ENCODE measurements at places on chromosomes 4 and X. TPM values are rescaled to one million over a fixed set of nuclear protein-coding genes. Genes with fewer than 3 reads are reported as not detected.

Gene KCNE5
- 0.13 TPM for total RNA-seq

Gene PLXNB3
- total RNA-seq: 14.3 TPM

Gene SYAP1
- 23.4 TPM for total RNA-seq

Gene TEX11
- not detected for total RNA-seq

DNA sequence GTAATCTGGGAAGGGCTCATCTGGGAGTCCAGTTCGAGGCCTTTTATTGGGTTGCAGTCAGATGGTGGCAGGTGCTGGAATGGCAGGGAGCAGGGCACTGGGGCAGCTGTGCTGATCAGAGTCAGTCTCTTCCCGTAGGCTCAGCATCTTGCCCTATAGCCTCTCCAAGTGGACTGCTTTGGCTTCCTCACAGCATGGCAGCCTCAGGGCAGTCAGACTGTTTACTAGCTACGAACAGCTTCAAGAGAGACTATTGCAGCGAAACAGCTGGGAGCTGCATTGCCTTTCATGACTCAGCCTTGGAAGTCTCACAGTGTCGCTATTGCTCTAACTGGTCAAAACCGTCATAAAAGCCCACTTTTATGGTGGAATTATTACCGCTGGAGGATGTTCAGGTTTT is 26.8 kb upstream of the DUSP21 start:
- no peak for DNase-seq

DNA sequence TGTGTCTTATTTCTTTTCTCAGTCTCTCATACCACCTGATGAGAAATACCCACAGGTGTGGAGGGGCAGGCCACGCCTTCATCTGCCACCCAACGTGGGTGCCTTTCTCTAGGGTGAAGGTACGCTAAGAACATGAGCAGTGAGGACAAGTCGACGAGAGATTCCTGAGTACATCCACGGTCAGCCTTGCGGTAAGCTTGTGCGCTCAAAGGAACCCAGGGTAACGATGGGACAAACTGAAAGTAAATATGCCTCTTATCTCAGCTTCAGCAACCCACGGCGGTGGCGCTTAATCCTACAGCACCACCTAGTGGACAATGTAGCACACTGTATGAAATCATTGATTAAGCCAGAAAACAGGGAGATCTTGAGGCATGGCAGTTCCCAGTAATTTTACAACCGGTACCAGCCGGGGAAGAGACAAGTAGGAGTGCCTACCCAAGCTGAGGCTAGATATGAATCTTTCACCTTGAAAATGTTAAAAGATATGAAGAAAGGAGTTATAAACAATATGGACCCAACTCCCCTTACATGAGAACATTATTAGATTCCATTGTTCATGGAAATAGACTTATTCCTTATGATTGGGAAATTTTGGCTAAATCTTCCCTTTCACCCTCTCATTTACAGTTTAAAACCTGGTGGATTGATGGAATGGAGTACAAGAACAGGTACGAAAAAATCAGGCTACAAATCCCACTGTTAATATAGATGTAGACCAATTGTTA is 63.0 kb downstream of the ZNF732 start:
- peak; percentile 18 for DNase-seq

GRCh38 chrX:18534949-18535348 is 109.5 kb downstream of the CDKL5 start:
- DNase-seq: no peak

DNA sequence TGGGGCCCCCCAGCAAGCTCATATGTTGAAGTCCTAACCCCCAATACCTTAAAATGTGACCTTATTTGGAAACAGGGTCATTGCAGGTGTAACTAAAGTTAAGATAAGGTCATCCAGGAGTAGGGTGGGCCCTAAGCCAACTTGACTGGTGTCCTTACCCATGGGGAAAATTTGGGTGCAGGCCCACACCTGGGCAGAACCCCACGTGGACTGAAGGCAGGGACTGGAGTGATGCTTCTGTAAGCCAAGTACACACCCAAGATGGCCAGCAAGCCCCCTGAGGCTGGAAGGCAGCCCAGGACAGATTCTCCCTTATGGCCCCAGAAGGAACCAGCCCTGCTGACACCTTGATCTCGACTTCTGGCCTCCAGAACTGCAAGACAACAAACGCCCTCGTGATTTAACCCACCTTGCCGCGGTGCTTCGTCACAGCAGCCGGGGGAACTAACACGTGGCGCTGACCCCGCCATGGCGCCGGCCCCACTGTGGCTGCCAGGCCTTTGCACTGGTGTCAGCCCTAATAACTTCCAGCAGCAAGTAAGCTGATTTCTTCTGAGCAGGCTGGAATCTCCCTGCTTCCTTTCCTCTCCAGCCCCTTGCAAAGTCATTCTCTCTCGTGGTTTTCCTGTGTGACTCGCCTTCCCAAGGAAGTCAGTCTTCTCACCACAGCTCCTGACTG is 23.2 kb upstream of the MXD4 start:
- no peak for DNase-seq

DNA sequence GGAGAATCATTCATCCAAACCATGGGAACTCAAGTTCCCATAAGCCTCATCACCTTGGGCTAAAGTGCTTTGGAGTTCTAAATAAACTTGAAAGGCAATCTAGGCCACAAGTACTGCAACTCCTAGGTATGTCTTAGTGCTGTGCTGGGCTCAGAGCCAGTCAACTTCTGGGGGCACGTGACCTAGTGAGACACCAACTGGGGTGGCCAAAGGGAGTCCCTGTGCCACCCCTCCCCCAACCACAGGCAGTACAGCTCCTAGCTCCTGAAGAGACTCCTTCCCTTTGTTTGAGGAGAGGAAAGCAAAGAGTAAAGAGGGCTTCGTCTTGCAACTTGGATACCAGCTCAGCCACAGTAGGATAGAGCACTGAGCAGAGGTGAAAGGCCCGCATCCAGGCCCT is 154.2 kb upstream of the IL1RAPL2 start:
- no peak for DNase-seq

DNA sequence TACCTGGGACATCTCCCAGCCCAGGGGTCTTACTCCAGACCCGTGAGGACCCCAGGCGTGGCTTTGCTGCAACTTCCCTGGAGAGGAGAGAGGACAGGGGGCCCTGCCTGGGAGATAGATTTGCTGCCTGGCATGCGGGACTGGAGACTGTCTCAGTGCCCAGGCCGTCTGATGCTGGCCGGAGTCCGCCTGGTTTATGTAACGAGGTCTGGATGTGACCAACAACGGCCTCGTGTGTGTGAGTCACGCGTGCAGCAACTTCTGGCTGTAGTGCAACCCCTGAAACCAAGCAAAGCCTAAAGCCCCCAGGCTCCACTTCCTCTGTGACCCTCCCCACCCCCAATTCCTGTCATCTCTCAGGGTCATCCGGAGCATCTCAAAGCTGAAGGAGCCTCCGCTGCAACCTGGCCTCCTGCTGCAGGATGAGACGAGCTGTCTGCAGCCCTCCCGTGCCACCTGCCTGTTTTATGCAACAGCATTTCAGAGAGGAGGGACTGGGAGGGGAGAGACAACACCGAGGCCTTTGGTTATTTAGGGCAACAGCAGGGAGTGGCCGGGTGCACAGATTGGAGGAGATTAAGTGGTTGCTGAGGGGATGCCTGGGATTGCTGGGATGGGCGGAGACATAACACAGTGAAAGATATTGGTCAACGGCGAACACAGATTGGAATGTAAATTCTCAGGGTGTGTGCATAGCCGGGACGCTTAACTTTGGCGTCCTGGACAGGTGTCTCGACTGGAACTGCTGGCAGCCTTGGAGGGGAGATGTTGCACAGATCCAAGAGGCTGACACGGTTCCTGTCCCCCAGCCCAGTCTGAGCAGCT is 16.0 kb downstream of the XG start:
- DNase-seq: no peak

DNA sequence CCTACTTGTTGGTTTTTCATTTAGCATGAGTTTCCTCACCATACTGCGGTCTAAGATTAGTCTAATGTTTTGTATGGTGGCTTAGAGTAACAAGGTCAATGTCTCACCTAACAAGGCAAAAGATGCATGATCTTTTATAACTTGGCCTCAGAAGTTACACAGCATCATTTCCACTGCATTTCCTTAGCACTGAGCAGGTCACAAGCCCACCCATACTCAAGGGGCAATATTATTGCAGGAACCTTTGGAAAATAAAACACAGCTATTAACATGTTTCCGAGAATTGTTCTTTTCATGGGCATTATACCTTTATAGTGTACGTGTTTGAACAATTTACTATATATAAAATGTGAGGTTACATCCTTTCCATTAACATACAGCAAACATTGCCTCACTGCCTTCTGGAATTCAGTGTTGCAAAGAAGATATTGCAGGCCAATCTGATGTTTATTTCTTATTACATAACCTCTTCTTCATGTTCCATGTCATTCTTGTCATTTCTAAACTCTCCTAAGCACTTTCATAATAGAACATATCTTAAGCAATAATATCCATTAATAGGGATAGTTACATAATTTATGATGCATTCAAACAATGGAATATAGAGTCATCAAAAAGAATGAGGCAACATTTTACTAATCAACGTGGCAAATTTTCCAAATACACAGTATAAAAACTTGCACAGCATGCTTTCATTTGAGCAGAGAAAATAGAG is 153.8 kb downstream of the AREG start:
- no peak for DNase-seq

- DNase-seq: no peak
Measured at GRCh38 chr4:177798161-177798560, 355.9 kb upstream of the AGA start.

DNA sequence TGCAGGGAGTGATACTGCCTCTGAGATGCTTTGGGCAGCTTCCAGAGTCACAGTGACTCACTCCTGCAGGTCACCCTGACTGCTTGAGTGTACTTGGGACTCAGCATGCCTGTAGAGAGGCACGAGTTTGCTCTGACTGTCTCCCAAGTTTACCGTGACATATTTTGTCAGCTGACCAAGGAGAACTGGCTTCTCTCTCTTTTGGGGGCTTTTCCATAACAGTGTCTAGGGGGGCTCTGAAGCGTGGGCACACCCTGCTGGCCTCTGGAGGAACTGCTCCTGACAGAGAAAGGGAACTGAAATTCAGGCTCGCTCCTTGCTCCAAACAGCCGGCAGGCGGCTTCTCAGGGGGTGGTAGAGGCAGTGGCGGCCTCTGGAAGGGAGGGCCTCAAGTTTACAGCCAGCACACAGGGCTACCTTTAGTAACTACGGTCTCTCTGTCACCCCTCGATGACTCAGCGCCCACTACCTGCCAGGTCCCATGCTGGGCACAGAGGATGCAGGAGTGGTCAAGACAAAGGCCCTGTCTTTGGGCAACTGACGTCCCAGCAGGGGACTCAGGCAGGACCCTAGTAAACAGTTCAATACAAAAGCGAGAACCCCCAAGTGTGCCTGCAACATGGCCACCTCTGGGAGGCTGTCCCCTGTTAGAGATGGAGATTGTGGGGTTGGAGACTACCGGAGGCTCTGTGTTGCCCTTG is 17.8 kb downstream of the ZNF185 start:
- DNase-seq: peak; percentile 39

Measured in Panc1 (cell line).